ENCODE measurements at places on chromosomes 3 and 15.
A peak's percentile ranks its signal among the peaks of the same experiment; 100 is the strongest.

GRCh38 chr3:28906561-28907310 is 374.1 kb upstream of the RBMS3 start:
- no peak for DNase-seq

DNA sequence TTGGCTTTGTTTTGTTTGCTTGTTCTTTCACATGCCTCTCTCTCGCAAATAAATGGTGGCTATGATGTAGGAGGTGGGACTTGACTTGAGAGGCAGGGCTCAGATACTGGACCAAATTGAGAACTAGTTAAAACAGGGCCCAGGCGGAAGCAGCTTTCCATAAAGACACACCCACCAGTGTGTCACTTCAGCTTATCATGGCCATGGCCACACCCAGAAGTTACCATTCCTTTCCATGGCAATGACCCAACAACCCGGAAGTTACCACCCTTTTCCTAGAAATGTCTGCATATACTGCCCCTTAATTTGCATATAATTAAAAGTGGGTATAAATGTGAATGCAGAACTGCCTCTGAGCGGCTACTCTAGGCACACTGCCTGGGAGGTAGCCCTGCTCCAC is 62.6 kb upstream of the CNTN4 start:
- no peak for DNase-seq

DNA sequence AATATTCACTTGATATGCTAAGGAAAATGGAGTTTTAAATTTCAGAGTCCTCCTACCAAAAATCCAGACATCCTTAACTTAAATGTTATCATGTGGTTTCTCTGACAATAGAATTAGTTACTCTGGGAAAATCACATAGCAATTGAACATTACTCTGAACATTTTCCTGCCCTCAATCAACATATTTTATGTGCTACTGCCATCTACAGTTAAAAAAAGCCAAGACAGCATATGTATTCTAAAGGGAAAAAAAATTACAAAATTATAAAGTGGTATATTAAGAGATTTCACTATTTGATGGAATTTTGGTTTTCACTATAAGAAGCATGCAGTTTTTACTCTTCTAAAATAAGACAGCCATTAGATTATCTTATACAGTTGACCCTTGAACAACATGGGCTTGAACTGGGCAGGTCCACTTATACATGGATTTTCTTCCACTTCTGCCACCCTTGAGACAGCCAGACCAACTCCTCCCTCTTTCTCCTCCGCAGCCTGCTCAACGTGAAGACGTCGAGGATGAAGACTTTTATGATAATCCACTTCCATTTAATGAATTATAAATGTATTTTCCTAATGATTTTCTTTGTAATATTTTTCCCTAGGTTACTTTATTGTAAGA is 122.3 kb downstream of the ATP1B3 start:
- DNase-seq: no peak

DNA sequence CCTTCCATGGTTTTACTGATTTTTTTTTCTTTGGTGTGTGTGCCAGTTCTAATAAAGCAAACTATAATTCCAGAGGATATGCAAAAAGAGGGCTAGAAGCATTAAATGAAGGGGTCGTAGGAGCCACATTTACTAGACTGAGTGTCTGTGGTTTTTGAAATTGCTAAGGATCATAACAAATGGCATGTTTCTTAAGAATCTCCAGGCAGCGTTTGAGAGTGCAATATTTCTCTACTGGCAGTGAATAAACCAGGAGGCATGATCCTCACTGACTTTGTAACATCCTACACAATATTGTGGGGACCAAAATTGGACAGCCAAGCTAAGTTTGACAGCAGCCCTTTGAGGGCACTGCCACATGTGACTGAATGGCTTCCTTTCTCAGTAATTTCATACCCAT is 115.9 kb upstream of the CCNL1 start:
- DNase-seq: no peak

GRCh38 chr15:31023841-31024240 is 32.4 kb upstream of the MTMR10 start:
- no peak for DNase-seq

- no peak for DNase-seq
Measured at GRCh38 chr3:185995352-185995751, 57.5 kb upstream of the TRA2B start.

GRCh38 chr3:47579875-47580274 is 1.2 kb upstream of the CSPG5 start:
- DNase-seq: no peak

GRCh38 chr15:48021336-48022086 is 99.3 kb upstream of the SLC24A5 start:
- DNase-seq: no peak

GRCh38 chr15:90358124-90359033 is 6.3 kb downstream of the ZNF774 start:
- no peak for DNase-seq

DNA sequence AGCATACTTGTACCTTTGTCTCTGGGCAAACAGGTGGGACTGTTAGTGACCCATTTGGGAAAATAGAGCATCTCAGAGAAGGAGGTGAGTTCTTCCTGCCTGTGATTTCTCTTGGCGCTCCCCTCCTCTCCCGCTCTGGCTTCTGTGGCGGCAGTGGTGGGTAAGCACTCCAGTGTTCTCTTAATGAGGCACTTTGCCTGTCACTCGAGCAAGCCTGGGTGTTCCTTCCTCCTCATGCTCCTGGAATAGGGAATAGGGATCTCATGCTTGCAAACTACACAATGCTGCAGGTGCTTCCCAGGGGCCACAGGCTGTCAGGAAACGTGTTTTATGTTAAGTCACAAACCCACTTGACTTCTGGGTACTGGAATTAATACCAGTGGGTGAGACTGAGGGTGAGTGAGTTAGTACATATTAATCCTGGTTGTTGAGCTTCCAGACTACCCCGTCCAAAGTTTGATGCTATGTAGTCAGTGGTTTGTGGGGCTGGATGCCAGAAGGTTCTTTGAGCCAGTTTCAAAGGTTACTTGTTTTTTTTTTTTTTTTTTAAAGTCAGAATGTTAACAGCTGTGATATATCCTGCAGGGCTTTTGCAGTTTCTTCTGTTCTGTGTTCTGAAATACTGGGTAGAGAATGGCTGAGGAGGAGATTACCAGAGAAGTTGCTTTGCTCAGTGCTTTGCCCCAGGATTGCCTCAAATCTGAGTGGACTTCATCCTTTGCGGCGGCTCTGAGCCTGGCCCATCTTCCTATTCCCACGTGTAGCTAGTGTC is 30.5 kb downstream of the EDEM1 start:
- no peak for DNase-seq

GRCh38 chr3:143571548-143571947 is 276.7 kb downstream of the SLC9A9 start:
- no peak for DNase-seq

DNA sequence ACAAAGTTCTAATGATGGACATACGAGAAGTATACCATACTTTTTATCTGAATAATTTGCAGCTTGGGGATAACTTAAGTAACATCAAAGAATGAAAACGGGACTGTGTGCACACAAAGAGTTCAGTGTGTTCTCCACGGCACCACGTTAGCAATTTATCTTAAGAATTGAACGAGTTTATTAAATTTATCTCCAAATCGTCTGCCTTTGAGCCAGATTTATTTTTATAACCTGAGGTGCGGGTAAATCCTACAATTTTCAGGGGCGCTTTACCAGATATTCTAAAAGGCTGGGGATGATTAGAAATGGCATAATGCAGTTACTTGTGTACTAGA is 3.5 kb downstream of the CHD2 start:
- DNase-seq: no peak

- DNase-seq: peak; percentile 34
Measured at GRCh38 chr3:177357352-177358090, 160.2 kb upstream of the TBL1XR1 start.

DNA sequence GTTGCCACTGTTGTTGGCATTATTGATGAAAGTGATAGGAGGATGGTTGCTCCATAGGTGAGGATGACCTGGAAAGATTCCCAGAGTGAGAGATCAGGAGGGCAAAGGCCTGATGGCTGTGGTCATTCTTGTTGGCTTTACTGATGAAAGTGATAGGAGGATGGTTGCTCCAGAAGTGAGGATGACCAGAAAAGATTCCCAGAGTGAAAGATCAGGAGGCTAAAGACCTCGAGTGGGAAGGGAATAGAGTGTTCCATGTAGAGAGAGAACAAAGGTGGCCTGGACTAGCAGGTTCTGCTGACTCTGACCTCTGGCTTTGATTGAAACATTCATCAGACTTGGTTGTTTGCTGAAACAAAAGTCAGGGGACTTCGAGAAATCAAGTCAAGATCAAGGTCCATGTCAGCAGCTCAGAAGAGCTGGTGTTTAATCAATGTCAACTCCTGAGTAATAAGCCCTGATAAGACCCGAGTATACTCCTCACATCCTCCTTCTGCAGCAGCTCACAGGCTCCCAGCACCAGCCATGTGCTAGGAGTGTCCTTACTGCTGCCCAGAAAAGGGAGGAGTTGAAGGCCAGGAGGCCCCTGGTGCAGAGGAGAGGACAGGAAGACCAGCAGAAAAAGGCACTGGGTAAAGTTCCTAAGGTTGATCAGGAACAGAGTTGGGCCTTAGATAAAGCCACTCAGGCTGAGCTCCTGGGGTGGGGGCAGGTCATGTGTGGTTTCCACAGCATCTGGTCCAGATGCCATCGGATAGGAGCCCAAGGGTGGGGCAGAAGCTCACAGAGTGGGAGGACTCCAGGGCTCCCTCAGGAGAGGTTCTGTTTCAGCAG is 19.9 kb downstream of the CYP8B1 start:
- no peak for DNase-seq

GRCh38 chr3:81472600-81473362 is 288.7 kb downstream of the GBE1 start:
- DNase-seq: no peak

DNA sequence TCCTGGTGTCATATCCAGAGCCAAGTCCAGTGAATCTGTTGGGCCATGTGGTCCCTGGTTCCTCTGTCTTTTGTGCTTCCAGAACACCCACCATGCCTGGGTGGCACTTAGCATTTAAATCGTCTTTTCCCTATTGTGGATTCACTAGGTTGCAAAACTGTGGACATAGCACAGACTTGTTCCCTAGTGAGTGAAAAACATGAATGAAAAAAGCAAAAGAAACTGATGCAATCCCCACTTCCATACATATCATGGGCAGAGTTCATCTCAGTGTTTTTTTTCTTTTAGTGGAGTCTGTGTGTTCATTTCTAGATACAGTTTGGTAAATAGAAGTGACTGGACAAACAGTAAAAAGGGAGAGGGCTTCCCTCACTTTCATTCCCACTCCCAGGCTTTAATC is 170.5 kb downstream of the SLCO3A1 start:
- no peak for DNase-seq

DNA sequence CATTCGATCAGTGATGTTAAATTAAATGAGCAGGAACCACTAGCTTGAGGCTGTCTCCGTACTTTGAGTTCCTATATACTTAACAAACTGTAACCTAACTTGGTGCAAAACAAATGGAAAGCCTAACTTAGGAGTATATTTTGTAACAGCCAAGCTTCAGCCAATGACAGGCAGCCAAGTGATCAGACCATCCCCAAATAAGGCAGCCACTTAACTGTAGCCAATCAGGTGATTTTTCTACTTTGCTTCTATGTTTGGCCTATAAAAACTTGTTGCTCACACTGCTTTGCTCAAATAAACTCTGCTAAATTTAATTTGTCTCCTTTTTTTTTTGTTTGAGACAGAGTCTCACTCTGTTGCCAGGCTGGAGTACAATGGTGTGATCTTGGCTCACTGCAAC is 19.3 kb upstream of the ZNF770 start:
- DNase-seq: no peak

GRCh38 chr3:64224826-64225610 is at the start of gene PRICKLE2:
Gene PRICKLE2, minus strand, starts transcription at chr3:64225466. Its CDS starts 26,539 bp downstream, at chr3:64198927.
- peak; percentile 72 for DNase-seq

DNA sequence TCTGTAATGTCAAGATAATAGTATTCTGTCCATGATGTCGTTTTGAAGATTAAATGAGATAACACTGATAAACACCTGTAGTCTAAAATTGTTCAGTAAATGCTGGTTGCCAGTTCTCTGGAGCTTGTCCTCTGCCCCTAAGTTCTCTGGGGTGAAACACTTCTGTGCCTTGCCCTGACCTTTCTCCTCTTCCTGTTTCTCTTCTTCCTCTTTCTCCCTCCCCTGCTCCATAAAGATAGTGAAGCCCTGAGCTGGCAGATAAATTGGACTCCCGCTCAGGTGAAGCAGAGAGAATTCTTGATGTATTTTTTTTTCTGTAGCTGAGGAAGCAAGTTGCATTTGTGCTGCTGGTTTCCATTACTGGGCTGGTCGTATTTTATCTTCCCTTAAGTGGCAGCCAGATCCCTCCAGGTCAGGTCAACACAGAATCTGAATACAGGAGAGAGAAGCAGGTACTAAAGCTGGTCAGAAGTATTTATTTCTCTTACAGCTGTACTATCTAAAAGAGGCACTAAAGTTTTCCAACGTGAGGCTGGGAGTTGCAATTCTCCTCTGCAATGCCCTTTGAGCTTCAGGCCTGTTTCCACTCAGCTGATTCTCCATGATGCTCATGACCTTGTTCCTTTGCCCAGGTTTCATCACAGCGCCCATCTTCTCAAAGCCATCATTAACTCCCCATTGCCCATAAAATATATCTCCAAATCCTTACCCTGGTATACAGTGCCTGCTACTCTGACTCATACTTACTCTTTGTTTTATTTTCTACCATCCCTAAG is 319.3 kb upstream of the CFAP20DC start:
- DNase-seq: no peak

GRCh38 chr3:84600703-84601225 is 358.0 kb upstream of the CADM2 start:
- no peak for DNase-seq

- DNase-seq: no peak
Measured at GRCh38 chr3:89787979-89788378, 680.6 kb downstream of the EPHA3 start.

DNA sequence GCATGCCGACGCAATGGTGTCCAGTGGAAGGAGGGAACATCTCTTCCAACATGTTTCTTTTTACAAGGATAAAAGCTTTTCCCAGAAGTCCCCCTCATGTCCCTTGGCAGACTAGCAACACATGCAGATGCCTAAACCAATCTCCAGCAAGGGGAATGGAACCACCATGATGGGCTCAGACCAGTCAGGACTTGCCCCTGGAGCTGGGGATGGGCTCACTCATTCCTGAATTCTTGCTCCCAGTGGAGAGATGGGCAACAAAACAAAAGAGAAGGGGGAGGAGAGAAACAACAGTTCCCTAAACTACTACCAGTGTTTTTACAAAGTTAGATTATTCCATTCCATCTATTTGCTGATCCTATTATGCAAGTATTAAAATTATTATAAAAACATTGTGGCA is 76.8 kb upstream of the OXTR start:
- DNase-seq: no peak

DNA sequence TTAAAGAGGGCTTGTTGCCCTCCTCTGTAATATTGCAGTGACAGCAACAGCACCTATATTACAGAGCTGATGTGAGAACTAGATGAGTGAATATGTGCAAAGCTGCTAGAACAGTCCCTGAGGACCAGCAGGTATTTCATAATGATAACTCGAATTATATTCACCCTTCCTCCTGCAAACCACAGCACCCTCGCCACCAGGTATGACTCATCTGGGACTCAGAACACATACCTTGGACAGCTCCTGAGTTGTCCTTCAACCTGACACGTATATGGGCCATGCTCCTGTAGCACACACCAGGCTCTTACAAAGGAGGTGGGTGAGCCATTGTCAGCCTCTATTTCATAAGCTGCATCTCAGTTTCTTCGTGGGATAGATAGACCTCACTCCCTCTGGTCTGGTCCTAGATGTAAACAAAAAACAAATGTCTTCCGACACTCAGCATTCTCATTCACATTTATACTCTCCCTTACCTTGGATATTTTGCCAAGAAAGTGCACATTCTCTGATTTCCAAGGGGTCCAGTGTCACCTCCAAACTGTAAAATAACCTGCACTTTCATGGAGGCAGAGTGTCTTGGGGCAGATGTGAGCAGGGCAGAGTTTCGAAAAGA is 124.5 kb downstream of the TLE3 start:
- DNase-seq: no peak

GRCh38 chr3:15331606-15332404 is 581 bp downstream of the SH3BP5 start:
- DNase-seq: peak; percentile 87
